ENCODE measurements at places on chromosomes 4 and X. TPM values are rescaled to one million over a fixed set of nuclear protein-coding genes. Genes with fewer than 3 reads are reported as not detected.

- DNase-seq: no peak
These were observed 2343.1 kb downstream of the PCDH7 start for GRCh38 chr4:33063241-33063640.

GRCh38 chr4:160373911-160374310, 1271.0 kb downstream of the RAPGEF2 start:
- no peak for DNase-seq

- DNase-seq: no peak
These were observed 753.5 kb downstream of the PDHA2 start for GRCh38 chr4:96593422-96593821.

GRCh38 chrX:47060708-47061107, 17.5 kb upstream of the RGN start:
- no peak for DNase-seq

DNA sequence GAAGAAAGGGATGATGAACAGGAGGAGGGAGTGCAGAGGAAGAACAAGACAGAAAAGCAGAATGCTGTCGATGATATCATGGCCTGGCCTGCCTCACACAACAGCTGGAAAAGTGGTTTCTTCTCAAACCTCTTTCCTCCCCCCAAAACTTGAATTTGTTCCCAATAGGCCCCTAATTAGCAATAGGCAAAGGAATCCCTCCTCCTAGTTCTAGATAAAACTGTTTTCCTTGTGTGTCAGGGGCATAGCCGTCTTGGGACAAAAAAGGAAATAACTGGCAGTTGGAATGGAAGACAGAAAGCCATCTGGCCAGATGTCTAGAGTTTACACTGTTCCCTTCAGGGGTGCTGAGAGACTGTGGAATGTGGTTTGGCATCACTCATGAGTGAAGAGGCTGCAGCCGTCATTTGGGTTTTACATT, 177.8 kb upstream of the C1QTNF7 start:
- no peak for DNase-seq

DNA sequence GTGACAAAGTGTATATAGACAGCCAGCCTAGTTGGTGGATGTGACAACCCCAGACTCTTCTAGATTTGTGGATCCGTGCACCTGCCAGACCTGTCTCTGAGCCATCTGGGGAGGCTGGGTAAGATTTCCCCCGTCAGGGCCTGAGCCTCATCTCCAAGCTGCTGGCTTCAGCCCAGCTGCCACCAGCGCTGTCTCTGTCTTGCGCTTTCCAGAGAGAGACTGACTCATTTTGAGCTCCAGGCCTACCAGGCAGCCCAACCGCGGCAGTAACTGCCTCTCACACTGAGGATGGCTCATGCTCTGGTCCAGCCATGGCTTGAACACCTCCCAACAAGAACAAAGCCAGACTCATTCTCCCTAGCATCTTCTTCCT, 26.4 kb downstream of the NOP14 start:
- DNase-seq: no peak

GRCh38 chr4:125538670-125539069, 223.9 kb downstream of the FAT4 start:
- no peak for DNase-seq

DNA sequence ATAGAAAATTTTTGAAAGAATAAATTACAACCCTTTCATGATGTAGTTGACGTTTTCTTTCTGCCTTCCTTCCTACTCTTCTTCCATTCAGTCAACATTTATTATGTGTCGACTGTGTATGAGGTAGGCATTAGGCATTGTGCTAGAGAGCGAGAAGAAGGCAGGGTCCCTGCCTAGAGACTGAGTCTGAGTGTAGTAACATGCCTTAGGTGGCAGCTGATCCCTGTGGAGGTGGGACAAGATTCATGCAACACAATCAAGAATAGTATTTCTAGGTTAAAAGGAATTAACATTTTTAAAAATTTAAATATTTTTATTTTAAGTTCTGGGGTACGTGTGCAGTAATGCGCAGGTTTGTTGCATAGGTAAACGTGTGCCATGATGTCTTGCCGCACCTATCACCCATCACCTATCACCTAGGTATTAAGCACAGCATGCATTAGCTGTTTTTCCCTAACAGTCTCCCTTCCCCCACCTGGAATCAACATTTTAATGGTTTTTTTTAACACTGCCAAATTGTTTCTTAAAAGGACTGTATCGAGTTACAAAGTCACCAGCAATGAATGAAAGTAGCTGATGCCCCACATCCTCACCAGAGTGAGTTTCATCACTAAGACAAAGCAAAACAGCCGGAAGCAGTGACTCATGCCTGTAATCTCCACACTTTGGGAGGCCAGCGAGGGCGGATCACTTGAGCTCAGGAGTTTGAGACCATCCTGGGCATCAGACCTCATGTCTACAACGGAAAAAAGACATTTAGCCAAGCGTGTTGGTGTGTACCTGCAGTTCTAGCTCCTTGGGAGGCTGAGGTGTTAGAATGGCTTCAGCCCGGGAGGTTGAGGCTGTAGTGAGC, 84.0 kb downstream of the WWC2 start:
- DNase-seq: no peak

GRCh38 chr4:41257257-41257901, 651 bp downstream of the UCHL1 start:
- DNase-seq: no peak

DNA sequence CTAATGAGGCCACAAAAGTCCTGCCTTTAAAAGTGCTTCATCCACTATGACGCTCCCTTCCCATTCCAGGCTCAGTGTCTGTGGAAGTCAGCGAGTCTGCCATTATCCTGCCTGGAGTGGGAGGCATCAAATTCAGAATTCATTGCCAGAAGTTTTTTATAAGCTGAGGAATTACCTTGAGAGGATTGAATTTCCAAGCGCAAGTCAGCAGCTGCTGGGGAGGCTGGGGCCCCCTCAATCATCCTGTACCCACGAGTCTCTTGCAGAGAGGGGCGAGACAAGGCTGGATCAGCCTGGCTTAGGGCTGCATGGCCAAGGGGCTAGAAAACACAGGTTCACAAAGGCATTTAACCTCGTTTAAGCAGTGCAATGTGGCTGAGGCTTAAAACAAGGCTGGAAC, 170.5 kb upstream of the NOCT start:
- DNase-seq: no peak

DNA sequence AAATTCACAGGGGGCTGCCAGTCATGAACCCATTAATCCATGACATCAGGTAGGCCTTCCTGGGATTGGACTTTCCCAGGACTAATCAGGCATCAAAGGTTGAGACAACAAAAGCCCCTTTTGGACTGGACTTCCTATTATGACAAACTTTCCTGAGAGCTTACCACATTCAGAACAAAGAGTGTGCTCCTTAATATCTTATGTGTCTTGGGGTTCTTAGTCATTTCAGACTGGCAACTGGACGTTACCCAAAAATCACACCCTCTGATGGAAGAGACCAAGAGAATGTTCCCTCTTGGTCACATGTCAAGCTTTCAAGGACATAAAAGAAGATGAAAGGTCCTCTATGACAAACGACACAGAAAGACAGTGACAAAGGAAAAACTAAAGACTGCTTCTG, 31.6 kb upstream of the PPP1R2C start:
- no peak for DNase-seq

DNA sequence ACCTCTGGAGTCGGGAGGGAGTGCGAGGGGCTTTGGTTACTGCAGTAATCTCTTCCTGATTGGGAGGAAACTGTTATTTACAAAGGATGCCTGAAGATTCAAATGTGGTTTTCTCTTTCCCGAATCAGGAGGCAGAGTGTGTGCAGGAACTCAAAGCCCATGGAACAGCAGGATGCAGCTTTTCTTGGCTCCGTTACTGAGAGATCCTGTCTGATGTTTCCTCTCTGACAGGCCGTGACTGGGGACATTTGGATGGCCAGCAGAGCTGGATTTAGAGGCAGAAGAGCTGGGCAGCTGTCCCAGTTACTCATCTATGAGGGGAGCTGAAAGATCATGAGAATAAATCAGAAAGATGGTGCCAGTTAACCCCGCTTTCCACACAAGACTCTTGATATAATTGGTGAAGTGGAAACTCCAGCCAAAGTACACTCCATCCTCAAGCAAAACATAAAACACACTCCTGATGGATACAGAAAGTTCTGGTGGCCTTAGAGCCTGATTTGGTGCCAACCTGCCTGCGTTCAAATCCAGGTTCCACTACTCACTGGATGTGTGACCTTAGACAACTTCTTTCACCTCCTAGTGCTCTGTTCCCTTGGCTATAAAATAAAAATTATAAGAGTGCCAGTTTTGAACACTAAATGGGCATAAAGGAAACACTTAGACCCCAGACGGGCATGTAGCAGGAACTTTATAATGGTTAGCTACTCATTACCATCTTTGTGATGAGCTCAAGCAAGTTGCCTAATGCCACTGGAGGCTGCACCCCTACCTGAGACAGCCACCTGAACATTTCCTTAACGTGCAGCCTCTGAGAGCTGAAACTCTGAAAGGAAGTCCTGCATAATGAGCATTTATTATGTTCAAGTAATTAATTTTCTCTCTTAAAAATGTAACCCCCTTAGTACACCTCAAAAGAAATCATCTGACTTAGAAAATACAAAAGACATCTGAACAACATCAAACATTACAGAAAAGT, 349.0 kb upstream of the GATB start:
- no peak for DNase-seq

DNA sequence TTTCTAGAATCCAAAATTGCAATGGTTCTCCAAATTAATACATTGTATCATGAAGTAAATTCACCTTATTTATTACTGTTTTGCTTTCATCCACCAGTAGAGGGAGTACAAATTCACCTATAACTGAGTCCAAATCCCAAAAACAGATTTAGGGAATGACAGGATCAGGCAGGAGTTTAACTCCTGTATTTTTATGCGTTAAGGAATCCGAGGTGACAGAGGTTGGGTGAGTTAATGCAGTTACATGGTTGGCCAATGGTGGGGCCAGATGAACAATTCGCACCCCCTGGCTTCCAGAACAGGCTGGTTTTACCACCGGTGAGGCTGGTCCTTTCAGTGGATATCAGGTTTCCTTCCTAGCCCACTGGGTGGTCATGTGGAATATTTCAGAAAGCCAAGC, 82.4 kb downstream of the MTNR1A start:
- DNase-seq: no peak

GRCh38 chr4:152577708-152578396, 42.0 kb upstream of the FBXW7 start:
- DNase-seq: no peak

GRCh38 chrX:19188566-19188965, 66.3 kb upstream of the ADGRG2 start:
- no peak for DNase-seq

DNA sequence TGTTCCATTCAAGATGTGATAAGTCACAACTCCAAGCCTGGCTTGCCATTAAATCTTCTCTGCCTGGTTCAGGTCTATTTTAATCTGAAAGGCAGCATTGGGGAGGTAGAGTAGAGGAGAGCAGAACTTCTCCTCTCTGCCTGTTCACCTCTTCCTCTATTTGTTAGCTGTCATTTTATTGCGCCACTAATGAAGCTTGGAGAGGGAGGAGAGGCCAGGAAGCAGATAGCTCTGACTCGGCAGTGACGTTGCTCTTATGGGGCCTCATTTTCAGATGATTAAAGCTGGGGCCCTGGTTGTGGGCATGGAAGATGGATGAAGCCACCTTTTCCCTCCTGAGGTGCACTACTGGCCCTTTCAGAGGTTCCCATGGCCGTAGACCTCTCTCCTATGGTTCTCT, 207.3 kb downstream of the MID1IP1 start:
- no peak for DNase-seq

DNA sequence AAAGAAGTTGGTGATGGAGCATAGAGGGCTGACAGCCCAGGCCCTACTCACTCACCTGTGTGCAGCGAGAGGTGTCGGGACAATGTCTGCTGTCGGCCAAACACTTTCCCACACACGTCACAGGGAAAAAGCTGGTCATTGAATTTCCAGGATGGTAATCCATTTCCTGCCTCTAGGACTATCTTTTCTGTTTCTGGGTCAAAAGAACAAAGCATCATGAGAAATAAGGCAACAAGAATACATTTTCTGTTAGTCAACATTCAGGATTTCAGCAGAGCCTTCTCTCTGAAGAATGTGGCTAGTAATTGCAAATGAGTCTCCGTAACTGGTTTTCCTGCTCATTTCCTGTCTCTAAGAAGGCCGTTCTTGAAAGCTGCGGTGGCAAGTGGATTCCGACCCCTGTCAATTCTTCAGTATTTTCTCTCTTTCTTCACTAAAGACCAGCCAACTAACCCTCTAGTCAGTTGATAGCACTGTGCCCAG, 99.4 kb downstream of the C4orf51 start:
- no peak for DNase-seq

- no peak for DNase-seq
These were observed 18.5 kb upstream of the NAT8L start for GRCh38 chr4:2040391-2041238.

GRCh38 chr4:70927502-70928137, 25.5 kb downstream of the MOB1B start:
- DNase-seq: no peak

- DNase-seq: no peak
These were observed 144.5 kb downstream of the GC start for GRCh38 chr4:71639380-71639779.

DNA sequence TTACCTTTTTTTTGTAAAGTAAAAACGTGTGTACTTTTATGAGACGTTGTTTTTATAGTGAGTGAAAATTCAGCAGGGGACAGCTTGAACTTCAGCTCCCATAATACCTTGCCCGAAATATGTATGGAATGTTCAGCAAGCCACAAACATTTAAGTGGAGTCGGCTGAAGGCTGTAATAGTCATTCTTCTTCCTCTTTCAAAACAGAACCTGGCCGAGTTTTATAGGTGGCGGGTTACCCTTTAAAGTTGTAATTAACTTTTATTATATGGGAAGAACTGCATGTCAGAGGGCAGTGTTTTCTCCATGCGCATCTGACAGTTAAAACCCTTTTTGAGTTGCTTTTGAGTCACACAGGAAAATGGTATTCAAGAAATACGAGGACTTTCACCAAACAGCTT, 50.7 kb downstream of the CLDN34 start:
- DNase-seq: no peak

DNA sequence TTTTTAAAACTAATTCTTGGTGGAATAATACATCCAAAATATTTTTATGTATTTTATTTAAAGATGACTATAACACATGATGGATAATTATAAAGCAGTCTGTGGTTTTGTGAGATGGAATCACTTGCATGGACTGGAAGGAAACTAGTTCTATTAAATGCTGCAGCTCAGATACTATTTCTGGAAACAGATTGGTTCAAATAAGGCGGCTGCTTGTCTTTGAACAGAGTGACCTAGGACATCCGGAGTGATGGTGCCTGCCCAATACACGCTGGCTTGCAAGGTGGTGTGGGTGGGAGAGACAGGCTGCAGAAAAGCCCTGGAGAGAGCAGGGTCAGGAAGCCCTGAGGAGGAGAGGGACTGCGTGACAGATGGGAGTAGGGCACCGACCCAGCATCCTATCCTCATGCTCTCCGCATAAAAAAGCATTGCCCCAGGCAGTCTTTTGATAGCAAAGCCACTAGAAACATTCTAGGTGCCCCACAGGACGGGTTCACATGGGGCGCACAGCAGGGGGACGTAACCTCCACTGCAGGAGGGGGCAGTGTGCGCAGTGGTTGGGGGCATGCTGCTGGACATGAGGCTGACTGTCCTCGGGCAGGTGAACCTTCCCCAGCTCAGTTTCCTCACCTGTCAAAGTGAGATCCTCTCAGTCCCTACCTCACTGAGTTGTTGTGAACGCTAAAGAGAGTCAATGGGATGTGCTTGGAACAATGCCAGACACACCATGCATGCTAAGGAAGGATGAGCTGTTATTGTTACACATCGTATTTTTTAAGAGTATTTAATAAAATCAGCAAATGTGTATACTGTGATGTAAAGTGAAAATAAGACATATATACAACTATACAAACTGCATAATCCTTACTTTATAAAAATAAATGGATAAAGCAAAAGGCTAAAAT, 71.3 kb downstream of the EVC2 start:
- DNase-seq: no peak

The NPY2R gene
- total RNA-seq: not detected

The FAM9A gene
- not detected for total RNA-seq

The ZNF275 gene
- total RNA-seq: 12.4 TPM

The SPATA4 gene
- not detected for total RNA-seq

The RS1 gene
- total RNA-seq: not detected

Measured in T-helper 17 cell (primary cell).